ENCODE measurements at places on chromosomes 11 and 22.

- DNase-seq, result no peak
Observed at GRCh38 chr11:121688860-121689614, 236.3 kb upstream of the SORL1-AS1 start.

DNA sequence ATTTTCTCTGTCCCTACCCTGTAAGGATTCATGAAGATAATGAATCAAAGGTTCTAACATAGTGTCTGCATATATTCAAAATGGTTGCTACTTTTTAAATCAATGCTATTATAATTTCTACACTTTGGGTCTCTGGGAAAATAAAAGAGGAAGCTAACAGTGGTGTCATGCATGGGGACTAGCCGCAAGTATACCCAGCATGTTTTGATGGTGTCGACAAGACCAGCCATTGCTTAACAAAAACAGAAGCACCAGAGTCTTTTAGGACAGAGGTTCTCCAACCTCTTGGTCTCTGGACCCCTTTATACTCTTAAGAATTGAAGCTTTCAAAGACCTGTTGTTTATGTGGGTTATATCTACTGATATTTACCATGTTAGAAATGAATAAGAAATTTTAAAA lies 37.8 kb downstream of the RNF141 start:
- no peak for DNase-seq

- DNase-seq, result no peak
Observed at GRCh38 chr11:80355251-80355650, 914.4 kb upstream of the TENM4 start.

DNA sequence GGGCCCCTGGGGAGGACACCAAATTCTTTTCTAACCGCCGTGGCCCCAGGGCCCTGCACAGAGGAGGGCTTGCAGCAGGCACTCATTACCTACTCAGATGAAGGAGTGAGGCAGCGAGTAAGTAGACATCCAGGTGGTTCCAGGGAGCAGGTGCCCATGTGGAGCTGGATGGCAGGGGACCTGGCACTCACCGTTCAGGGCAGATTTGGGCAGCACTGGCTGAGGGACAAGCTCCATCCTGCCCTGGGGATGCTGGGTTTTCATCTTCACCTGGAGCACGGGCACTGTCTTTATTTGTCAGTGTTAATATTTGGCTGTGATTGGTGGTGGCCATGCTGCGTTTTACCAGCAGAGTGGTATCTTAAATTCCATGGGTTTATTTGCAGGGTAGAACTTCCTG lies 1182.7 kb downstream of the BRD1 start:
- no peak for DNase-seq

DNA sequence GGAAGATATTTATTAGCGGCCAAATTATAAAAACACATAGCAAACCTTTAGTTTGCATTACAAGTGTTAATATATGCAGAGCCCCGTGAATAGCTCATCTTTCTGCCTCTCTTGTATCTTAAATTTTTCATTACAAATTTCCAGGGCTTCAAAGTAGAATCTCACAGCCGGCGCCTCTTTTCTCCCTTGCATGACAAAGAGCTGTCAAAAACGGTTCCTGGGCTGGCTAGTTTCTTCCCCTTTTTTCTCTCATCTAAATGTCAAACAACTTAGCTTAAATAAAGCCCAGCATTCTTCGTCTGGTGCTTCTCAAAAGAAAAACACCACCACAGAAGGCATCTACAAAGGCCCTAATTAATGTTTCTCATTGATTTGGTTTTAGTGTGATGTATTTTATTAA lies 253.0 kb downstream of the INSC start:
- DNase-seq, result no peak

- no peak for DNase-seq
Observed at GRCh38 chr11:116311206-116311605, 461.6 kb downstream of the BUD13 start.

DNA sequence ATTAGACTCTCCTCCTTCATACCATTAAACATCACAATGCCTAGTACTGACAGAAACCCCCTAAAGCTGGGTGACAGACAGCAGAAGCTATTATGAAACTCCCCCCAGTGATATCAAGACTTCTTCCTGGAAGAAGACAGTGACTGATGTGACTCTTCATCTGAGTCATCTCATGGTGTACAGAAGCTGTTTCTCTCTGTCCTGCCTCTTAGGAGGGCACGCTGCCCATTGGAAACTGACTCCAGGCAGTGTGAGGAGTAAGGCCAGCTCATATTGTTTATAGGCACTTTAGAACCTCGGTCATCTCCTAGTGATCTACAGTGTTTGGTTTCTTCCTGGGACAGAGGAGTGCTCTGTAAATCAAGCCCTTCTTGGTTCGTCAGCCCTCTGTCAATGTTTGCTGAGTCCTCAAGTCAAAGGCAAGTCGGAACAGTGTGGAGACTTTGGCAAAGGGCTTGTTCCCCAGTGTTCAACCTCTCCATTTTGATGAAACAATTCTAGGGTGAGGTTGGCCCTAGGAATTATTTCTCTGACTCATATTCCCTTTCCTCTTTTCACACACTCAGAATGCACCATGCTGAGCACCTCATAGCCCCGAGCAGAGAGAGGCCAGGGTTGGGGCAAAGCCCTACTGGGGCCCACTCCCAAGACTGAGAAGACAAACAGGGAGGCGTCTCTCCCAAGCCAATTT lies 172.5 kb upstream of the TMEM45B start:
- DNase-seq, result no peak

DNA sequence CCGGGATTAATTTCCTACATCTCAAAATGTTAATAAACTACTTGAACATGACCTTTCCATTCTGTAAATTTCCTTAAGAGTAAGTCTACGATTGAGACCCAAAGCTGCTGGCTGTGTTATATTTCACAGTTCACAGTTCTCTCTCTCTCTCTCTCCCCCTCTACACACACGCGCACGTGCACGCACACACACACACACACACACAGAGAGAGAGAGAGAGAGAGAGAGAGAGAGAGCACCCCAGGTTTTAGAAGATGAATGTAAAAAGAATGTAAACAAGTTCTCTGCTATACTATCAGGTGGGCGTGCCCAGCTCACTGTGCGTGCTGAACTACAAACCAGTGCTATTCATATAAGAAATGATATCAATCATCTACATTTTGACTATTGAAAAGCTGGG lies 3.3 kb downstream of the BDNF start:
- DNase-seq, result no peak

- DNase-seq, result no peak
Observed at GRCh38 chr22:48228468-48228867, 1466.0 kb downstream of the TBC1D22A start.

DNA sequence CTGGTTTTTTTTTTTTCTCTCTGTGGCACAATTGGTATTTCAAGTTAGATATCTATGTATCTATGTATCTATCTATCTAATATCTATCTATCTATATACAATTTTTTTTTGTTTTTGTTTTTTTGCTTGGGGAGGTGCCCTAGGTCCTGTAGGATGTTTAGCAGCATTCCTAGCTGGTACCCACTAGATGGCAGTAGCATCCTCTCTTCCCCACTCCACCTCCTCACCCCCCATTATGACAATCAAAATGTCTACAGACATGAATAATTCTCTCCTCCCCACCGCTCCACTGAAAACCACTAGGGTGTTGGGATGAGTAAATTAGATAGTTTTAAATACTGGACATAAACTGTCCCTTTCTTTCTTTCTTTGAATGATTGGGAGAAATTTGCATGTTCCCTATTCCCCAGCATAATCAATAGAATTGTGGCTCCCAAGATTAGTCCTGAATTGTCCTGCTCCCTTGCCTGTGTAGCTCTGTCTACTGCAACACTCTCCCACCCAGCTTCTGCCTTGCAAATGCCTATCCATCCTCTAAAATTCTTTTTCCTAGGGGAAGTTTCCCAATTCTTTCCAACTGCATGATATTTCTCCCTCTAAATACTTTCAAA lies 1152.4 kb downstream of the LRRC4C start:
- DNase-seq, result no peak

GRCh38 chr11:128182844-128183243 lies 404.5 kb downstream of the ETS1 start:
- DNase-seq, result no peak

DNA sequence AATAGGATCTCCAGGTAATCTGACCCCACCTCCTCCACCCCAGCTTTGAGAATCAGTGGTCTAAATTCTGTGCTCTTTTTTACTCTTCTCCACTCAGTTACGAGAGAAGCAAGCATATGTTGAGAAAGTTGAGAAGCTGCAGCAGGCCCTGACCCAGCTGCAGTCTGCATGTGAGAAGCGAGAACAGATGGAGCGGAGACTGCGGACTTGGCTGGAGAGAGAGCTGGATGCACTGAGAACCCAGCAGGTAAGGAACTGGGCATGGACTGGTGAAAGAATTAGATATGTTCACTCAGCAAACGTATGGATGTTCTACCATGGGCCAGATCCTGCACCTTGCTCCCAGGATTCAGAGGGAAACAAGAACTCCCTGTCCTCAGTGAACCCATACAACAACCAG lies 85.7 kb downstream of the AMOTL1 start:
- DNase-seq, result no peak

DNA sequence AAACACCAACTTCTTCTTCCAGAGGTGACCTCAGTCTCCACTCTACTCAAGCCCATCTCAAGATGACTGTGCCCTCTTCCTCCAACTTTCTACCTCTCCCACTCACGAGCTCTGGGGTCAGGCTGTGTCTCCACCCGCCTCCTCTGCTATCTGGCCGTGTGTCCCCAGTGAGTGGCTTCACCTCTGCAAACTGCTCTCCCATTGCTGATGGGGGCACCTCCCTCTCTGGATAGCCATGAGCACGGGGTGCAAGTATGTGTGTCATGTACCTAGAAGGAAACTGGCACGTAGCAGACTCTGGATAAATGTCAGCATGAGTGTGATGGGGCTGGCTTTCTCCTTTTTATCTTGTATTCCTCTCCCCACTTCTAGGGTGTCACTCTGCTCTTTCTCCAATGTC lies 18.3 kb upstream of the RAC2 start:
- no peak for DNase-seq

GRCh38 chr11:112082729-112083128 lies 3.8 kb downstream of the TIMM8B start:
- DNase-seq, result no peak

- DNase-seq, result no peak
Observed at GRCh38 chr11:48384670-48385069, 18.4 kb upstream of the OR4C5 start.

DNA sequence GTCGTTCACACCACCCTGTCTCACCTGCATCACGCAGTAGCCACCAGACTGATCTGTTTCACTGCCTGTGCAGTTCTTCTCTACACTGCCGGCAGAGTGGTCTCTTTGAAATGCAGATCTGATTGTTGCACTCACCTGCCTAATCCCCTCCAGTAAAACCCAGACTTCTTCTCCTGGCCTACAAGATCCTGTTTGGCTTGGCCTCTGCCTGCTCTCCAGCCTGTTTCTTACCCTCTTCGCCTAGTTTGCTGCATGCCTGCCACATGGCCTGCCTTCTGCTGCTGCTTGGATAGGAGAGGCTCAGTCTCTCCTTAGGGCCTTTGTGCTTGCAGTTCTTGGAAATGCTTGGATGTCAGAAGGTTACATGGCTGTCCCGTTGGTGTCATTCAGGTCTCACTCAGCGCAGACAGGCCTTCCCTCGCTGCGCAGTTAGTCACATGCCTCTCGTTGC lies 42.0 kb downstream of the PACS1 start:
- DNase-seq, result no peak

DNA sequence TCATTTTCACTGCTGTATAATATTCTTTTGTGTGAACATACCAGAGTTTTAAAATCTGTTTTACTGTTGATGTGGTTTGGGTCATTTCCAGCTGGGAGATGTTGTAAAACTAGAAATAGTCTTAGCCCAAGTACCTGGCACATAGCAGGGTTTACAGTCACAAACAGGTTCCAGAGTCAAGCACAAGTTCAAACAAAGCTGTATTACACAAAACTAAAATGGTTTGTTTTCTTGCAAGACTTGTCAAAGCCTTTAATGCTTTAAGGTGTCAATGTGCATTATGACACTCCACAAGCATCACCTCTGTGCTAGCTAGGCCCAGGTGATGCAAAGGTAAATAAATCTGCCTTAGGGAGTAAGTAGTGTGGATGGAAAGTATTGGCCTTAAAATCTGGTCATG lies 379.1 kb downstream of the MN1 start:
- no peak for DNase-seq

GRCh38 chr11:133638921-133639320 lies 106.6 kb upstream of the OPCML start:
- DNase-seq, result no peak

DNA sequence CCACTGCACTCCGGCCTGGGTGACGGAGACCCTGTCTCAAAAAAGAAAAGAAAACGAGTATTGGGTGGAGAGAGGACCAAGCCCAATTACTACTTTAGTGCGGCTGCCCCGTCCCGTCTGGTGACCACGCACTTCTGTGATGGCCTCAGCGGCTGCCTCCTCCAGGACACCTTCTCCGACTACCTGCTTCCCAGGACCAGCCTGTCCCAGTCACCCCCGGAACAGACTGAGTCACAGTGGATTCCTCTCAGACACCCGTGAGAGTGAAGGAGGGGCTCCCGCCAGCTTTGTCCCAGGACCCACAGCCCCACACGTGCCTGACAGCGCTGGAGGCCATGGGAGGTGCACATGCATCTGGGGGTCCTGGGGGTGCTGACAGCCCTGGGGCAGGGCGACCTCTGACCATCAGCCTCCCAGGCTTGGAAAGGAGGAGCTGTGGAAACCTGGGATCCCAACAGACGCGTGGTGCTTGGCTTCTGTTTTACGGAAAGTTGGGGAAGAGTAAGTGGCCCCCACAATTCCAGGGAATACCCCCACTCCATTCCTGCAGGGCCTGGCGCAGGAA lies 4.8 kb downstream of the DRD4 start:
- DNase-seq, result no peak

DNA sequence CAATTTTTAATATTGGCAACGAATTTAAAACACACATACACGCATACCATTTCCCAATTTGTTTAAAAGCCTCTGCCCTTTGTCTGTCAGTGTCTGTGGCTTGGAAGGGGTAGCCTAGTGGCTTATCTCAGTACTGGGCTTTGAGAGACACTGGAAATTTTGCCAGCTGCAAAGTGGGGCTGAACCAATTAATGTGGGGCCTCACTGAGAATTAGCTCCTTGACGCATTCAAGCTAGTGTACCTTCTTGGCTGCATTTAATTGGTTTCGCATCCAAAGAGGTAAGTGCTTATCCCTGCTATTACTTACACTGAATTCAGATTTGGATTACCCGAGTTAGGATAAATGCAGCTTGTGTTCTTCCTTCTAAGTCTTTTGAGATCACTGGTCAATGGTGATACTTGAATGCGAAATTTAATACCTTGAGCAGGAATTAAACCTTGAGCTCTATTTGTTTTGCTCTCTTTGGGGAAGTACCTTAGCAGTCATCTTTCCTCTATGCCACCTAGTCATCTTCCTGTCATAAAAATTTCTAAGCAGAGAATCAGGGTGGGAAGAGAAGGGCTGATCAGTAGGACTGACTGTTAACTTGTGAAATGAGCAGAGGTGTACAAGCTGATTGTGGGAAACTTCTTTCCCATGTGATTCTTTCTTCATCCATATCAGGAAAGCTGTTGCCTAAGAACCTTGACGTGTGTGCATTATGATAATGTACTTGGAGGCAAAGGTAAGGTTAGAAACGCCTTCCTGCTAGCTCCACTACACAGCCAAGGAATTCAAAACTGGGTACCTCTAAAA lies 187.7 kb upstream of the E2F8 start:
- no peak for DNase-seq

Data from stimulated activated CD4-positive, alpha-beta T cell treated with anti-CD3 and anti-CD28 coated beads, TNF-alpha, amount 100 ng/mL, for 48 hours (primary cell).